ENCODE measurements at places on chromosomes 5 and 9. TPM values are rescaled to one million over a fixed set of nuclear protein-coding genes. Genes with fewer than 3 reads are reported as not detected.

FTMT gene
- total RNA-seq = not detected

MCIDAS gene
- 0.07 TPM for total RNA-seq

BOD1 gene
- 121 TPM for total RNA-seq

ANKRD33B gene
- total RNA-seq = 0.43 TPM

FAM78A gene
- 0.34 TPM for total RNA-seq

DAB2IP gene
- total RNA-seq = 10.3 TPM

PCDHA4 gene
- total RNA-seq = 2.3 TPM

HAVCR2 gene
- 1.0 TPM for total RNA-seq
